Amygdala (tissue), 56 donors: ENCODE measurements at places on chromosomes 12 and 14.

- no peak for DNase-seq
Measured at GRCh38 chr14:69769623-69770022, 2.7 kb downstream of the SRSF5 start.

GRCh38 chr14:36661506-36662257 lies at the start of gene PAX9:
TSS of gene PAX9 (plus strand) at chr14:36661860. CDS start at chr14:36662090, 230 bp downstream.
- DNase-seq: no peak

- DNase-seq: peak; percentile 23
Measured at GRCh38 chr12:46267825-46268582, 839 bp downstream of the SLC38A1 start.

DNA sequence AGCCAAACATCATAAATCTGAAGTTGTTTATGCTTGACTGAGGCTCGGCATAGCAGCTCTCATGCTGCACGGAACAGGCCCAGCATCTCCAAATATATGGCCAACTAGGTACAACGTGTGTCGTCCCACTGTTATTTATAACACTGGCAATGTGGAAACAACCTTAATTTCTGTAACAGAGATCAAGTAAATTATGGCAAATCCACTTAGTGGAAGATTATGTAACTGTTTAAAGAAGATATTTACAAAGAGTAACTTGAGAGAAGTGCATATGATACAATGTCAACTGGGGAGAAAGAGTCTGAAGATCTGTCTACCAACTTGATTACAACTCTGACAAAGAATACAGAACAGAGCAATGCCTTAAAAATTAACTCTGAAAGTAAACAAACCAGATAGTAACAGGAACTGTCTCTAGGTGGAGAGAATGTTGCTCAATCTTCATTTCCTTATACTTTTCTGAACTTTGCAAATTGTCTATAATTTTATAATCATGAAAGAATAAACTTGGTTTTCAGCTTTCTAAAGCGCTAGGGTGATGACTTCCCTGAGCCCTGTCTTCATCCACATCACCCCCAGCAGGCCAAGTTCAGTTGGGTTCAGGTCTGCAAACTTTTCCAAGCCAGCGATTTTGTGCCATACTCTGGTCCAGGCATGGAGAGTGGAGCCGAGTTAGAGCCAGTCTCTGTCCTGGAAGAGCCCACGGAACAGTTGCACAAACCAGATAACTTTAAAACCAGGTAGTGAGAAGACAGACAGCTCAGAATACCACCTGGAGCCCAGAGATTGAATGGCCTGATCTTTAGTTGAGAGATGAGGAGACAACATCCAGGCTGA lies 44.3 kb upstream of the BDKRB2 start:
- no peak for DNase-seq

DNA sequence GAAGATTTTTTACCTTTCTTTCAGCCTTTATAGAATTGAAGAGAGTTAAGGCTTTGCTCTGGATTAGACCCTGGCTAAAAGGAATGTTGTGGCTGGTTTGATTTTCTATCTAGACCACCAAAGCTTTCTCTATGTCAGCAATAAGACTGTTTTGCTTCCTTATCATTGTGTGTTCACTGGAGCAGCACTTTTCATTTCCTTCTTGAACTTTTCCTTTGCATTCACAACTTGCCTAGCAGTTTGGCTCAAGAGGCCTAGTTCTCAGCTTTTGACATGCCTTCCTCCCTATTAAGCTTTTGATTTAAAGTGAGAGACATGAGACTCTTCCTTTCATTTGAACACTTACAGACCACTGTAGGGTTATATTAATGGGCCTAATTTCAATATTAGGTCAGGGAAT lies 64.1 kb upstream of the USP15 start:
- no peak for DNase-seq

DNA sequence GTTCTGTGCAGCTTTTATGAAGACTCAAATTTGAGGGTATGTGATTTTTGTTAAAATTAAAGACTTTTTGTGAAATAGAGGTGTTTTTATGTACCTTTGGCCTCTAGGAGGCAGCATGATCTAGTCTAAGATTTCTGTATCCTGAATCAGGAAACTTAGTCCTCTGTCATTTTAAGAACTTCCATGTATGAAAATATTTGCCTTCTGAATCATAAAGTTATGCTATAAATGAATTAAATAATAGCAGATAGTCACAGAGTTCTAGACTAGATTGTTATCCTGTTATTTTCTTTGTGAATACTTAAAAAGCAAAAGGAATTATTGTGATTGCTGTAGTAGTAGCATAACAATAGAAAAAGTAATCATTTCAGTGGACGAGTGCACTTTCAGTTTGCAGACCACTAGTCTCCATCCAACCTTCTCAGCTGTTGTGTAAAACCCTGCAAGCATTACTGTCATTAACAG lies 56.3 kb downstream of the FGD4 start:
- DNase-seq: no peak

GRCh38 chr14:55587847-55588246 lies 7.8 kb downstream of the KTN1 start:
- no peak for DNase-seq

DNA sequence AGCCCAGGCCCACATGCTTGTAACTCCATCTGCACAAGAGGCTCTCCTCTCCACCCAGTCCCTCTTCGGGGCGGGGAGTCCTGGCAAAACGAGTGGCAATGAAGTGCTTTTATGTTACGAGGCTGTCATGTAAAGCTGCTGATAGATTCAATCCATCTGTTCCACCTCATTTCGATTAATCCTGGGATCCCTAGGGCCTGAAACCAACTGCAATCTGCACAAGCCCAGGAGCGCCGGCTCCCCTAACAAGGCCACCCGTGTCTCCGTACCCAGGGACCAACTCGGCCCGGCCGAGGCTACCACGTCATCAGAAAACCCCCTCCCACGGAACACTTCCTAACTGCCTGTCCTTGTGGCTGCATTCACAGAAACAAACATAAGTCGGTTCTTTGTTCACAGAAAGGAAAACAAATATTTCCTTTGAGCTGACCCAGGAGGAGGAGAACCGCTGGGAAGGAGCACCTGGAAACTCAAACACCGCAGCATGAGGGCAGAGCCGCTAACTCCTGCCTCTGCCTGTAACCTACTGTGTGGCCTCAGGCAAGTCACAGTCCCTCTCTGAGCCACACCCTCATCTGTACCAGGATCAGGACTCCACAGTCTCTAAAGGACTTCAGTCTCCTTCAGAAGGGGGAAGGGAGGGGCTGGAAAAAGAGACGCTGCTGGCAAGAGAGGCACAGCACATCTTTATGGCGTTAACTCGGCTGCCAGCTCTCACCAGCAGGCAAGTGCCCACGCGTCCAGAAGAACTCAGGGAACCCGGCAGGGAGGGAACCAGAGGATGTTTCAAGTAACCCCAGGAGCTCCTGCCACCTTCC lies 47.8 kb downstream of the CCDC88C start:
- peak; percentile 39 for DNase-seq

- no peak for DNase-seq
Measured at GRCh38 chr12:92133171-92133570, 12.5 kb downstream of the BTG1 start.

- no peak for DNase-seq
Measured at GRCh38 chr14:61532763-61533162, 162.6 kb upstream of the HIF1A start.

DNA sequence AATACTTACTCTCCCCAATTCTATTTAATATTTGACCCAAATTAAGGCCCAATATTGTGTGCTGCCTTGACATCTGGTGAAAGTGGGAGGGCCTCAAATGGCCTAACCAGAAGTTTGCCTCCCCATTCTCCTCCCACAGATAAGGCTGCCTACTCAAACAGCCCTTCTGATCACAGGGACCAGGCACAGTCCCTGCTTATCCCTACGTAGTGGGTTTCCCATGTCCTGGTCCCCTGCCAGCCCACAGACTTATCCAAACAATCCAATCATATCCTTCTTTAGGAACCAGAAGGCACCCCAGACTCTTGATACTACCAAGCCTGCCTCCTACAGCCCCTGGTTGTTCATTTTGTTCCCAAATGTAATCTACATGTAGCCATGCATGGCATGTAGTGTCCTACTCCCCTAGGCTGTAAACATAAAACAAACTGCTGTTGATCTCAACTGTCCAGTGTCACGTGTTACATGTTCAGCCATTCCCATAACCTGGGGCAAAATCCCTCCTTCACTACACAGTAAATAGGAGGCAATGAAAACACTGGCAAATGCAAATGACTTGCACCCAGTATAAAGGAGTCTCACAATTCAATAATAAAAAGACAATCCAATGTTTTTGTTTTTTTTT lies 49.3 kb downstream of the EEA1 start:
- no peak for DNase-seq

GRCh38 chr12:49091836-49092085 lies 2.8 kb downstream of the DHH start:
- no peak for DNase-seq

DNA sequence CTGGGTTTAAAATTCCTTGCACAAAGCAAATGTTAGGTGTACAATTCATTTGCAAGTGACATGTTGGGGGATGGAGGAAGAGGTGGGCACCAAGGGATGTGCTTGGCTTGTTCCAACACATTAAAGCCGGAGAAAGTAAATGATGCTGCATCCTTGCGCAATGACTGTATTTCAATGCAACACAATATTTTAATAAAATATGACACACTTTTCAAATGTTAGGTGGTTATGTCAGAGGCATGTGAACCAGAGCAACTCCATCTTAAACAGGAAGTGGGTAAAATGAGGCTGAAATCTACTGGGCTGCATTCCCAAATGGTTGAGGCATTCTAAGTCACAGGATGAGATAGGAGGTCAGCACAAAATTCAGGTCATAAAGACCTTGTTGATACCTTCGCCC lies 53.6 kb upstream of the ARHGAP5 start:
- no peak for DNase-seq

DNA sequence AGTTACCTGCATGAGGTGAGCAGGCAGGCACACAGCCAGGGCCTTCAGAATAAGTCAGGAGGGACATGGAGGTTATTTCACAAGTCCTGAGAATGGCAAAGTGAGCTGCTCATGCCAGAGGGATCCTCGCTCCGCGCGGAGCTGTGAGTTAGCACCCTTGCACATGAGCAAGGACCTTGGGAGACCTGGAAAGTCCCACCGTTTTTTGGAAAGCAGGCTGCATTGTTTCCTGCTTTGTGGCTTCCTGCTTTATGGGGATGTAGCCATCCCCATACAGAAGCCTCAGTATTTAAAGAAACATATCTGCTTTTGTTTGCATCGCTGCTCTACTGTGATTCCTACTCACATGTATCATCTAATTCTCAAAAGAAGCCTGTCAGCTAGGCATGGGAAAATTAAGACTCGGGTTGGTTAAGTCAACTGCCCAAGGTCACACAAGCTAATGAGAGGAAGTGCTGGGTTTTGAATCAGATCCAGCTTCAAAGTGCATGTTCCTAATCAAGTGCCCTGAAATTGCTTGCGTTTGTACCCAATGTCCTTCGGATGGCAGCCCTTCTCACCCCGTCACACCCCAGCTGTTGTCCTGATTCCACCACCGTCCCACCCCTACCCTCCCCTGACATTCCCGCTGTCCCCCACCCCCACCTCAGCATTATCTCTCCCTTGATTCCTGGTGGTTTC lies 106.2 kb downstream of the CRACR2A start:
- DNase-seq: no peak

DNA sequence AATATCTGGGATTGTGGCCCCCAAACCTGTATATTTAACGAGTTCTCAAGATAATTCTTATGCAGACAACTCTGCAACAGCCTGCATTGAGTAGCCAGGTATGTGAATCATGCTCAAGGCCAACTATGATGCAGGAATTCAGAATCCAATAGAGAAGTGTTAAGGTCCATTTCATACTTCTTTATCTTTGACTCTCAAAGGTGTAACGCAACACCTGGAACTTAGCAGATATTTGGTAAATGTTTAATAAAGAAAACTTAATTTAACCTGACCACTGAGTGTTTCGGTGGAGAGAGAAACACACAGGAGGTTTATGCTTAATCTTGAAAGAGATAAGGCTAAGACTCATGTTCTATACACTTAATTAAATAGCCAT lies 156.5 kb upstream of the PLEKHG7 start:
- DNase-seq: no peak

- DNase-seq: peak; percentile 2
Measured at GRCh38 chr12:11553871-11554533, 95.5 kb upstream of the ETV6 start.

DNA sequence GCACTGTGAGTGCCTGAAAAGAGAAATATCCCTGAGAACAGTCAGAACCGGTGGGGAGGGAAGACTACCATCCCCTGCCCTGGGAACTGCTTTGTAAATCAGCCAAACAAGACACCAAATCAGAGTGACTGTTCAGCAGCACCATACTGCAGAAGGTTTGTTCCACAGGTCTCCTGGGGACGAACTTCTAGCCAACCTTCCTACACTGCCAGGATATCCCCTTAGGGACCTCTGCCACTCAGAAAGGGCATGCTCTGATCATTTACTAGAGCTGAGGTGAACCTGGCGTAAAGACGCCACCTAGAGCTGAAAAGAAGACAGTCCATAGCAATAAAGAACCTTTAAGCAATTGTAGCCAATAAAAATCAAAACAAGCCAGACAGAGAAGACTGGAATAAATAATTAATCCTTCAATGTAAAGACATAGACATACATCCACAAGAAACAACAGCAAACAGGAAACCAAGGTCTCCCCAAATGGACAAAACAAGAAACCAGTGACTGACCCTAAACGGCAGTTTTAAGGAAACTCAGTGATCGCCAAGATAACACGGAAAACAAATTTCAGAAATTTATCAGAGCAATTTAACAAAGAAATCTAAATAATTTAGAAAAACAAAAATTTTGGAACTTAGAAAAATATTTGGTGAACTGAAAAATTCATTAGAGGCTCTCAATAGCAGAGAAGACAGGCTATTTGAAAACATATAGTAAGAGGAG lies 228.1 kb upstream of the AMIGO2 start:
- DNase-seq: no peak

DNA sequence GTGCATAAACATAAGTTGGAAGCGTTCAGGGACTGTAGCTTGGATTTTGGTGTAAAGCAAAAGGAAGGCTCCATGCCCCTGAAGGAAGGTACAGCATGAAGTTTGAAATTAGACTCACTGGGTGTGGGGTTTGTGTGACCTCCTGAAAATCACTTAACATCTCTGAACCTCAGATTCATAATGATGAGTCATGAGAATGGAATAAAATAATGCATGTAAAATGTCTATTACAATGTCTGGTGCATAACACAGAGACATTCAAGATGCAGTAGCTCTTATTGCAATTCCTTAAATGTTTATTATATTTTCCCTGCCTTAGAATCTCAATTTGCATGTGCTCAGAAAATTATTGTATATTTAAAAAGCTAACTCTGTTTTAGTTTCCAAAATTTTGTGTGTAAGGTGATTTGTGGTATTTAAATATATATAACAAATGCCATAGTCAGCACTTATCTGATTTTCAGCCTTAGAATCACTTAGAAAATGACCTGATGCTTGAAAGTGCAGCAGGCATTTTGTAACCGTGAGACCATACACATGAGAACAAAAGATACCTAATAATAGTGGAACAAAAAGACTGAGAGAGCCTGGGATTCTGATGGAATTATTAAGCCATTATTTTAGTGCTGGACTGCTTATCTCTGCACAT lies 66.3 kb downstream of the E2F7 start:
- DNase-seq: no peak

GRCh38 chr14:23097786-23098185 lies 2.5 kb downstream of the C14orf119 start:
- DNase-seq: no peak

- no peak for DNase-seq
Measured at GRCh38 chr14:95045836-95046430, 111.4 kb downstream of the DICER1 start.
